ENCODE measurements at places on chromosomes 12 and 14.
A peak's percentile ranks its signal among the peaks of the same experiment; 100 is the strongest.

- no peak for DNase-seq
Measured at GRCh38 chr12:124434951-124435805, 132.2 kb downstream of the NCOR2 start.

DNA sequence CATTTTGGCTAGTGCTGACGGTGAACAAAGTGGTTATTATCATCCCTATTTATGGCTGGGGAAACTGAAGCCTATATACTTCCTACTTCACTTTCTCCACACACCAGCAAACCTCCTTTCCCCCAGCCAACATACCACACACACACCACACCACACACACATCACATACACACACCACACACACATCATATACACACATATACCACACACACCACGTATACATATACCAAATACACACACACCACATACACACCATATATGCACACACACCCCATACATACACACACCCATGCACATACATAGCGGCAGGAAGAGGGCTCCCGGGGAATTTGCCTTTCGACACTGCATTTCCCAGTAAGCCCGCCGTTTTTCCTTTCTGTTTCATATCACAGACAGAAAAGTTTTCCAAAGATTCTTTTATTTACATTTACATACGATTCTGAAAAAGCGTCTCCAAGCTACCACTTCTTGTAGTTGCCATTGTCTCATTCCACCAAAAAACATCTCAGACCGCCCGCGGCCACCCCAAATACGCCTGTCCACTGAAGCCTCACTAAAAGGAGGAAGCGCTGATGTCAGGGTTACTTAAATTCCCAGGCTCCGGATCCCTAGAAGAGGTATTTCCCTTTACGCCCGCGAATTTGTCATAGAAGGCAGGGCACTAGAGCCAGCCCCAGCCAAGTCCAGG, 823 bp upstream of the RAB5B start:
- peak; percentile 60 for DNase-seq

GRCh38 chr14:89707086-89707485, 247.4 kb downstream of the EFCAB11 start:
- DNase-seq = no peak

DNA sequence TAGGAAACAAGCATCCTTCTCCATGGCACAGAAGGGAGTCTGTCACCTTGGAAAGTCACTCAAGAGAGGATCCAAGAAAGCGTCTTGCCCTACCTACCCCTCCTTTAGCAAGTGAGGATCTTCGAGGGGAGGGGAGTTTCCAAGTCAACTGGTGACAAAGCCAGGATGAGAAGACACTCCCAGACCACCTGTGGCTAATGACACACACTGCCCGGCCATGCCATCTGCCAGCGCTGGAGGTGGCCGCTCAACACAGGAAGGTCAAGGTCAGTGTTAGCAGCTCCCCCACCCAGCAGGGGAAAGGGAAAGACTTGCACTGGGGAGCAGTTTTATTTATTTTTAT, 41.3 kb downstream of the ELK3 start:
- DNase-seq = no peak

DNA sequence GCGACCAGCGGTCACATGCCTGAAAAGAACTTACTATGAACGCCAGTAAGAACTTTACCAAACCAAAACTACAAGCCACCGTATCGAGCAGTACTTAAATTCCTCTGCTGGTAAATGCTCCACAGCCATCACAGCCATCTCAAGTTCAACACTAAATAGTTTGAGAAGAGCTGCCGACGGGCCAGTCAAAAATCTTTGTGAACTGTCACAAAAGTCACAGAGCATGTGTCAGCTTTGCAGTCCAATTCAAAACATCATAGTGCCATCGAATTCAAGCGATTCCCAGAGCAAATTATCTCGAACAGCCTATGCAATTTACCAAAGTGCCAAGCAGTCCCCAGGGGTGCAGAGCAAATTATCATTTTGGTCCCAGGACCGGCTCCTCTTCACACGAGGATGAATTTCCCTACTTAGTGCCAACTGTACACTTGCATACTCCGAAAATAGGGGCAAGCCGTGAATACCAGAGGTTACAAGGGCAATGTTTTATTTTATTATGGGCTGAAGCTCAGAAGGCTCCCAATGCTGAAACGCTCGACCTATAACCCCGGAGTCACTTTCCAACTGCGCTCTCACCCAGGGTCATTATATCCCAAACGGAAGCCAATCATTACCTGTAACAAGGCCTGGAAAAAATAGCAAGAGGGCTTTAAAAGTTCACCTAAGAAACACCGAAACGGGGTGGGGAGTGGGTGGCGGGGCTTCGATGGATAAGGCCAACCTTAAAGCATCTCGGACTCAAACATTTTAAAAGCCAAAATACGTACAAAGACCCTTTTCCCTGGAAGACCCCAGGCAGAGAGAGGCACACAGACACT, 1.1 kb downstream of the LRP6 start:
- DNase-seq = peak; percentile 59

Data from astrocyte (in vitro differentiated cells and primary cell).